ENCODE measurements at places on chromosomes 7 and 10.

DNA sequence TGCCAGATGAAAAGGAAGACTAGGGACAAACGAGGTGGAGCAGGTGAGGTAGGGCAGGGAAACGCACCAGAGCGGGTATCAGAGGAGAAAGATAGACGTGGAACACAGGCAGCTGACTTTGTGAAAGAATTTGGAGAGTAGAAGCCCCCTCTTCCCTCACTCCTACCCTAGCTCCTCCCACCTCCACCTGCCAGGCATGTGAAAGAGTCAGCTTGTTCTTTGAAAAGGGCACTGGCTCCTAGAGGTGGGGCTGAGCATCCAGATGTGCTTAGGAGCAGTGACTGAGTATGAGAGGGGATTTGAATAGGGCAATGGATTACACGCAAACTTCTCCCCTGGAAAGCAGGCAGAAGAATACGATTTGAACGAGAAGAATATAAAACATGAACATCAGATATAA is 174.2 kb upstream of the INHBA start:
- DNase-seq: no peak

DNA sequence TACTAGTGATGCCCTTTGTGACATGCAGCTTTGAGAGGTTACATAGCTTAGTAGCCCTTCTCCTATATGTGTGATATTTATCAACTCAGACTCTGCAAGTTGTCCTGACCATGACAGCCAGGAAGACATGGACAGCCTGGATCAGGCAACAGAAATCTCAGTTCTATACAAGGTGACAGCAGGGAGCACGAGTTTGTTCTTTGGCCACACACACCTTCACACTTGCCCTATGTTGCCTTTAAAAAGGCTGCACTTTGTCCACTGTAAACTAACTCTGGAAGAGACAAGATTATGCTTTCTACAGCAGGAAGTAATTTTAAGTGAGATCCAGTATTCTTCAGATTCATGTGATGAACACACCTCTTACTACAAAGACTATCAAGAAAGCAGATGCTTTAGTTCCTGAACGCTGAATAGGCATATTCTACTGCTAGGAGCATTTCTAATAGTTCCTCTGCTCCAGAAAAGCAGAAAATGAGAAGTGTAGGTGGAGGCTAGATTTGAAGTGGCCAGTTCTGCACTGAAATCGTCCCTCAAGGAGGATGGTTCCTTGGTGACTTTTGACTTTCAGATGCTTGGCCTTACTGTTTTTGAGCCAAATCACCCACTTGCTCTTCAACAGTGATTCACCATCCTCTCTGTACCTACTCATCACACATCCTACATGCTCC is 239.2 kb downstream of the COBL start:
- no peak for DNase-seq

GRCh38 chr7:2049782-2050510 is 182.8 kb downstream of the MAD1L1 start:
- no peak for DNase-seq

DNA sequence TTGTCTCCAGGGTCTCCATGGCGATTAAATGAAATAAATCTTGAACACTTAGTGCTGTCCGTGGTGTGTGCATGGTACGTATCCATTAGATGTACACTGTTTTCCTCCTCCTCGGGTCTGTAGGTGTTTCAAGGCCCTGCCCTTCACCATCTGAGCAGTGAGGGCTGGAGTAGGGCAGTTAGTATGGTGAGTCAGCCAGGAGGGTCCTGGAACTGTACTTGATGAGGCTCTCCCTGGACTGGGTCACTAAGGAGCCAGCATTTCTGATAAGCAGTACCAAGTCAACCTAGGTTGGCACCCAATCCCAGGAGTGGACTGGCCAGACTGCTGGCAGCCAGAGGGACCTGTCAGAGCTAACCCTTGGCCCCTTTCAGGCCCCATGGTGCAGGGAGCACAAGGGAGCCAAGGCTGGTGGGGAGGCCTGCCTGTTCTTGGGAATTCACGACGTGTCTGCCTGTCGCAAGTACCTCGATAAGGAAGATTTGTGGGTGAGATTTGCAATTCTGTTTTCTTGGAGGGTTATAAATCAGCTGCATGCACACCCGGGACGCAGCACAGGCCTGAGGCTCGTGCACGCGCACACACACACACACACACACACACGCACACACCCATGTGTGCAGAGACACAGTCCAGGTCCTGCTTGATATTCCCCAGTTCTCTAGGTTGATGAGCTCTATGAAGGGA is 114.2 kb downstream of the ZMIZ1 start:
- DNase-seq: no peak

- DNase-seq: no peak
Measured at GRCh38 chr10:113187063-113187777, 237.2 kb downstream of the TCF7L2 start.

Data from stimulated activated CD4-positive, alpha-beta T cell treated with anti-CD3 and anti-CD28 coated beads, Interleukin-1b, Interleukin-23, amount 100 ng/mL, for 4 hours (primary cell).